ENCODE measurements at places on chromosomes 3 and 15.

- no peak for DNase-seq
These were observed 277.2 kb downstream of the TBL1XR1 start for GRCh38 chr3:176919836-176920765.

DNA sequence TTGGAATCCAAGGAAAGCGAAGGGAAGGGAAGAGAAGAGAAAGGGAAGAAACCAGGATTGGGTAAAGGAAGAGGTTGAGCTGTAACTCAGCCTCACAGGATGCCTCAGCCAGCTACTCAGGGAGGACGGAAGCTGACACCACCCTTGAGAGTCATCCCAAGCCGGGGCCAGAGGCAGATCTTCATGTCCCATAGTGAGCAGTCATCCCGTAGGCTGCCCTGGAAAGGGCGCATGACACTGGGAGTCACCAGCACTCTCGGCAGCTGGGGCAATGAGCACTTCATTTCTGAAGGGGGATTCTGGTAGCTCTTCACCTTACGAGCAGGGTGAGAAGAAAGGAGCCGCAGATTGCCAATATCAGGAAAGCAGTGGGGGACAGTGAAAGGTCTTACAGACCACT is 60.1 kb upstream of the PCSK6 start:
- DNase-seq: no peak

DNA sequence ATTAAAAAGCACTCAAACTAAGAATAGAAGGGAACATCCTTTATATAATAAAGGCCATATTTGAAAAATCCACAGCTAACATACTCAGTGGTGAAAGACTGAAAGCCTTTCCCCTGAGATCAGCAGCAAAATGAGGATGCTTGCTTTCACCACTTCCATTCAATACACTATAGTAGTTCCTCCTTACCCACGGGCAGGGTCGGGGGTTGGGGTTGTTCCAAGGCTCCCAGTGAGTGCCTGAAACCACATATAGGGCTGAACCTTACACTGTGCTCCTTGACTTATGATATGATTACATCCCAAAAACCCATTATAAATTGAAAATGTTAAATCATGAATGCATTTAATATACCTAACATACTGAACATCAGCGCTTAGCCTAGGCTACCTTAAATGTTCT is 37.7 kb downstream of the ALDH1L1 start:
- DNase-seq: no peak

- DNase-seq: no peak
These were observed 9.8 kb downstream of the SMAD6 start for GRCh38 chr15:66711862-66712261.

- no peak for DNase-seq
These were observed 166.1 kb downstream of the SSR3 start for GRCh38 chr3:156388497-156389448.

DNA sequence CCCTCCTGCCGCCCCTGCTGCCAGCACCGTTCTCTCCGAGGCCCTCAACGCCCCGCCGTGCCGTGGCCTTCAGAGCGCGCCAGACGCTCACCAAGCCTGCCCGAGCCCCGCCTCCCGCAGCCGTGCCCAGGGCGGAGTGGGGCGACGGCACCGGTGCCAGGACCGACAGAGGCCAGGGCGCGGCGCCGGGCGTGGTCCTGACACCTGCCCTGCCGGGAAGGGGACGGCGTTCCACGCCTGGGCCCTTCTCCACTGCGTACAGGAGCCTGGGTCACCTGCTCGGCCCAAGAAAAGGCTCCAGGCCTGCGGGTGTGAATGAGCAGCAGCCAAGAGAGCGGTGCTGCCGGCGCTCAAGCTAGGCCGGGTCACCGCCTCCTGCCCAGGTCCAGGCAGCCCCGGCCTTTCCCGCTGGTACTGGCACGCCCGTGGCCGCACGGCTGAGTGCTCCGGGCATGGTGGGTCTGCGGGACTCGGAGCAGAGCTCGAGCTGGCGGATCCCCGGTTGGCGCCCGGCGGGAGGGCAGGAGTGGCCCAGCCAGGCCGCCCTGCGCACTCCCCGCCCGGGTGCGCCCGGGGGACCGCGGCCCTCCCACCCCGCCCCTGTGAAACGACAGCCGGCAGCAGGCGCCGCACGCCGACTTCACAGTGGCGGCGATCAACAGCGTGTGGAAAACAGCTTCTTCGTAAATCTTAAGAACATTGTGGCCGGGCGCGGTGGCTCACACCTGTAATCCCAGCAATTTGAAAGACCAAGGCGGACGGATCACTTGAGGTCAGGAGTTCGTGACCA is 4.2 kb downstream of the OCA2 start:
- no peak for DNase-seq

DNA sequence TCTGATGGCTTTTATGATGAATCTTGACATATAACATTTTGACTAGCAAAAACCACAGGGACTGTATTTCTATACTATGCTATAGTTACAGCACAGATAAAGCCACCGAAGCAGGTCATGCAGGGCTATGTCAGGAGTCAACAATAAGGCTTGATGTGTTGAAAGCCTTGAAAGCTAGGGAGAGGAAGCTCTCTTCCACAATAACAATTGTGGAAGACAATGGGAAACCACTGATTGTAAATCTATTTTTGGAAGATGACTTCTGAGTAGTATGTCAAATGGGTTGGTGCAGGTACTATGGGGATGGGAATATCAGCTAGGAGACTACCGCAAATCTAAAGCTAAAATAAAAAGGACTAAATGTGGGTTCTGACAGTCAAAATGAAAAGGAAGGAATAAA is 4.0 kb upstream of the AQR start:
- DNase-seq: no peak

DNA sequence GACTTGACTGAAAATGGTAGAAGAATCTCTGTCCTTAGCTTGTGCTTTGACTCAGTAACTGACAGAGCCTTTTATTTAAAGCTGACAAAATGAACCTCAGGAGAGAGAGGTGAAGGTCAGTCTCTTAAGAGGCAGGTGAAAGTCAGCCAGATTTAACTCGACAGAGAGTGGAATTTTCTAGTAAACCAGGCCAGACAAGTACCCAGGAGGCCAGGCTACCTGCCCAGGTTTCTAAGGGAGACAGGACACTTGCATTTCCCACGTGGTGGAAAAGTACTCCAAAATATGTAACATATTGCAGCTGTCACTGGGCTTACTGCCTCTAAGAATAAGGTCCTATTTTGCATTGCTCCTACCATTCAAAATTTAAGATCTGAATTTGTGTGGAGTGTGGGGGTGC is 167.9 kb downstream of the FMN1 start:
- DNase-seq: no peak

DNA sequence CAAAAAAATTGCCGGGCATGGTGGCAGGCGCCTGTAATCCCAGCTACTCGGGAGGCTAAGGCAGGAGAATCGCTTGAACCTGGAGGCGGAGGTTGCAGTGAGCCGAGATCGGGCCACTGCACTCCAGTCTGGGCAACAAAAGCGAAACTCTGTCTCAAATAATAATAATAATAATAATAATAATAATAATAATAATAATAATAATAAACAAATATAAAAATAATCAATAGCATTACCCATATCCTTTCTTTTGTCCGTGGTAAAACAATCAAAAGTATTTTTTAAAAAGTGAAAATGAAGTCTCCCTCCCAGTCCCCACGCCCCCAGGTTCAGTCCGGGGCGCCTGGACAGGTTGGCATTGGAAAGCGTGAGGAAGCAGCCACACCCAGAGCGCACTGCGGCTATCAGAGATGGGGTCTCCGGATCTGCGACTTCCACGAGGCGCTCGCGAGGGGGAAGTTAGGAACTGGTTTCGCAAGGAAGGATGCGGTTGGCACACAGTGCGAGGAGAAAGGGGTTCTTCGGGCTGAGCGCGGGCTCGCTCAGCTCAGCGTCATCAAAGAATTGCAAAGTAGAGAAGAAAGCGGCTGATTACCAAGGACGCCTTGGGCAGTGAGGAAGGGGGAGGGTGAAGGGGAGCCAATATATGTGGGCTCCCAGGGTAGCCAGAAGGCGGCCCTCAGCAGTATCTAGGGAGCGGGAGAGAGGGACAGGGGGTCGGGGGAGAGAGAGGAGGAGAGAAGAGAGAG is 69.5 kb upstream of the EPHB3 start:
- DNase-seq: no peak

DNA sequence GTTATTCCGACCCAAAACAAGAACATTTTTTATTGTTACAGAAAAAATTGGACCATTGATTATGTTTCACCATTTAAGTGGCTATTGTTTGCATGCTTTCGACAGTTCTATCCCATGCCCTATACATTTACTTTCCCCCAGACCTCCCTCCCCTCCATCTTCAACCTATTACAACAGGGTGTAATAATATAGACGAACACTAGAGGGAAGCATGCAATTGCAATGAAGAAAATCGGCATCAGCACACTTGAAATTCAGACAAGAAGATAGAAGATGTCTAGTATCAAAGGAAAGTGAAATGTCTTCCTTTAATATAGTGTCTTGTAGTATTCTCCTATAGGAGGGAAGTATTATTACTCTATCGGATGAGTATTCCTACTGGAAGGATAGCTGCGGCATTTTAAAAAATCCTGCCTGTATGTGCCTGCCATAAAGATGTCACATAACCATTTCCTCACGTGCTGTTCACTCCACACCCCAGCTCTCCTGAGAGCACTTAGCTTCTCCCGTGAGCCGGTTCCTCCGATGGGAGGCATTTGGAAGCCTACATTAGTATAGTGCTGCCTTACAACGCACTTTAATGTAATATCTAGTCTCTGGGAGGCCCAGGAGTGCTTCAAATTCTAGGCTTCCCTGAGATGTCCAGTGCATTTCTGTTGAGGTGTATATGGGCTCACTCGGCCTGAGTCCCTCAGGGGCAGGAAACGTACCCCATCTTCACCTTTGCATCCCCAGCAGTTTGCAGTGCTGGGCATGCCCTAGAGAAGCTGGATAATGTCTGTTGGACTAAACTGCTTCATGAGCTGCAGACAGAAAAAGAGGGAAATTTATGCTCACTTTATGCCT is 17.8 kb upstream of the ERICH6 start:
- no peak for DNase-seq

GRCh38 chr3:157098121-157098822 is 61.7 kb downstream of the CCNL1 start:
- no peak for DNase-seq

GRCh38 chr3:45607790-45608189 is 13.2 kb downstream of the LIMD1 start:
- DNase-seq: no peak

- DNase-seq: no peak
These were observed 583.4 kb upstream of the DPPA4 start for GRCh38 chr3:109920749-109921148.

GRCh38 chr3:42174679-42175385 is 83.7 kb downstream of the TRAK1 start:
- DNase-seq: no peak

GRCh38 chr3:189143771-189144170 is 28.0 kb upstream of the TPRG1 start:
- DNase-seq: no peak

DNA sequence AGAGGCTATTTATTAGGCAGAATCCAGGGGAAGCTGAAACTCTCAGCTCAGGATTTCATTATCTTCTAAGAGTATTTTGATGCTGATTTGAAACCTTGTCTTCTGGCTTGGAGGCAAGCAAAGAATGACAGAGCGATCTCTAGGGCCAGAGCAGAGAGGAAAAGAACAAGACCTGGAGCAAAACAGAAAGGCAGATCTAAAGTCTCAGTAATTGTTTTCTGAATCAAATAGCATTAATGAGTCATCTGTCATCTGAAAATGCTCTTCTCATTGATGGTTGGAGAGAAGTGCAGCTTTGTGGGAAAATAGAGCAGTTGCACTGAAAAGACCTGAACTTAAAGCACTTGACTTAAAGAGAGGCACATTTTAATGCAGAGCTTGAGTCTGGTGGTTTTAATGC is 385.9 kb downstream of the RAP2B start:
- DNase-seq: no peak

DNA sequence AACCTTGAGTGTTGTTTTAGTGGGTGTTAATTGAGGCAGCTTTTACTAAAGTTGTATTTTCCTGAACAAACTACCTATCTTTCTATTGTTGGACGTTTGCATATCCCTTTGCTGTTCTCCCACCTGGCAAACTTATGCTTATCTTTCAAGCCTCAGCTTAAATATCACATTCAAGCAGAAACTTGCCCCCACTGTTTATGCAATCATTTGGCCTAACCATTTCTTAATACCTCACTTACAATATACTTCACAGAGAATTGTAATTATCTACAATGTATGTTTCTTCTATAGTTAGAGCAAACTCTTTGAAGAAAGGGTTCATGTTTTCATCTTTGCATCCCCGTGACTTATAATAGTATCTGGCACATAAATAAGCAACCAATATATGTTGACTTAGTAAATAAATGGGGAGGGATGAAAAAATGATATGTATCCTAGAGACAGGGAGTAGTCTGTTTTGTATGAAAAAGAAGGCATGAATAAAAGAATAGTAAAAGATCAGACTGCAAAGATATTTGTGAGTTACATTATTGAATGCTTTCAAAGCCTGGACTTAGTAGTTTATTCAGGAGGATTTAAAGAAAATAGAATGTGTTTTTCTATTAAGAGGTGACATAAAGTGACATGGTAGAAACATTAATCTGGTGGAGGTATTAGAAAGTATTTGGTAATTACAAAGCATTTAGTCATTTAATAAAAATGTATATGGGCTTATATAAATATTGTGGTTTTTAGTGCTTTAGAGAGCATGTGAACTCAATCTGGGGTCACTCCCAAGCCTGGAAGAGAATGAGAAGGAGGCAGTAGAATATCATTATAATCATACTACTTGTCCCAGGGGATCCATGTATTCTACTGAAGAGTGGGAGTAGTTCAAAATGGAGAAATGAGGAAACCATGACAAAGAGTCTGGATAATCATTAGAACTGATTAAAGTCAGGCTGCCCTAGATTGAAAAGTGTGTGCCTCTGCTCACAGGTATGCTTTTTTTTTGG is 60.0 kb upstream of the DCBLD2 start:
- no peak for DNase-seq

DNA sequence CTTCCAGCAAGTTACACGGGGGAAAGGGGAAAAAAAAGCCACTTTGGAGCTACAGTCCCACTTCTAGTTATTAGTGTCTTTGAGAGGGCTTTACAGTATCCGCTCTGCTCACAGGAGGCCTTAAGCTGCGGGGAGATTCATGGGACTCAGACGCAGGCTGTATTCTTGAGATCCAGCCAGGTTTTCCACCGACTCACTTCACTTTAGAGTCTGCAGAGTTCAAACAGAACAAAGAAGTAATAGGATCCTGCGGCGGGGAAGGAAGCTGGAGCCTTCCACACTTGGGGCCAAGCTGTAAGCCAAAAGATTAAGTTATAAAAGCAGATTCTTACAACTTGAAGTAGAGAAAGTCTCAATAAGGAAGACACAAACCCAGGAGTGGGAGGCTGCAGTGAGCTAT is 60.2 kb upstream of the FAM174B start:
- no peak for DNase-seq

GRCh38 chr3:58679974-58680666 is 13.5 kb upstream of the FAM3D start:
- no peak for DNase-seq

DNA sequence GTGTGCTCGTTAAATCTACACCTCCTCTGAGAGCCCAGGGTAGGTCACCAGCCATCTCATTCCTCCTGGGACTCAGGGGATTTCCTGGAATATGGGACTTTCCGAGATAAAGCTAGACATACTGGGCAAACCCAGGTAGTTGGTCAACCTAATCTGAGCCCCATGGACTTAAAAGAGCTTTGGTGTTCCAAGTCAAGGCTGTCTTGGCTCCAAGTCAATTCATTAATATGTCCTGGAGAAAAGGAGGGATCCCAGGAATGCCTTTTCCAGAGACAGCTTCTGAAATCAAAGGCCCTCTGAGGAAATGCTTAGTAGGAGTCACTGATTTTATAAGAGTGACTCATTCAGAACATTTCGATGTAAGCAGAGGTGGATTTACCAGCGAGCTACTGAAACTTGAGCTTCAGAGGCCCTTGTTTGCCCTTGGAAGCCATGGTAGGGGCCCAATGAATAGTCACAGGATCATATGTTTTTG is 137.3 kb upstream of the UBE2E1 start:
- DNase-seq: no peak

GRCh38 chr3:195069501-195070251 is 201.3 kb downstream of the XXYLT1 start:
- no peak for DNase-seq
